Cerebellar nuclear complex (tissue), 1 donor: ENCODE measurements at places on chromosomes 12 and 14.

GRCh38 chr12:75000120-75000519 is 209.5 kb downstream of the KCNC2 start:
- DNase-seq, result no peak

GRCh38 chr12:103824845-103825244 is 16.2 kb downstream of the NT5DC3 start:
- no peak for DNase-seq

DNA sequence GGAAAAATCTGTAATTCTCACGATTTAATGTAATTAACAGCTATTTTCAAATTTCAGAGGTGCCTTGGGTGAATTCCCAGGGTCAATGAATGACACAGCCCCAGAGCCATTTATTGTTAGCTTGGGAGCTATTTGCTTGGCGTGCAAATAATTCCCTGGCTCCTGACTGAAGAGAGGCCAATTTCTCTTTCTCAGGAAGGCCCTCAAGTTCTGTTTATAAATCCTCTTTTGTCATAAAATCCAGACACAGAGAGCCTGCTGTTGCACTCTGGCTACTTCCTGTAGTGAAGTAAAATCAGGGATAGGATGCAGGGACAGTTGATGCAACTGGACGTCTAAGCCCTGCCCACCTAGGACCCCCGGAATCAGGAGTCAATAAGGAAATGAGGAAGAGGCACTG is 154.3 kb downstream of the TMX1 start:
- no peak for DNase-seq

DNA sequence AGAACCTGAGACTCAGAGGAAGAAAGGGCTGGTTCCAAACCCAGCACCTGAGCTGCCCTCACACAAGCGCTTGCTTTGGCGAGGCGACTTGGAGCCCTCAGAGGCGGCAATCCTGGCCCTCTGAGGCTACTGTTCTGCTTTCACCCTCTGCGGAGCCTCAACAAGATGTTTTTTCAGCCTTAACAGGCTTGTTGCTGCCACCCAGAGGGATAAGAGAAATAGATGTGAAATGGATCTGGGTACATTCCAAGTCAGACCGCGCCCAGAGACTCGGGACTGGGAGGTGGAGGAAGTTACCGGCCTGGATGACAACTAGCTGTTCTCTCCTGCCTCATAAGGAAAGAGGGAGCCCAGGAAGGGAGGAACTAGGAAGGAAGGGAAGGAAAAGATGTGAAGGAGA is 89.6 kb downstream of the TTC7B start:
- peak; percentile 65 for DNase-seq

DNA sequence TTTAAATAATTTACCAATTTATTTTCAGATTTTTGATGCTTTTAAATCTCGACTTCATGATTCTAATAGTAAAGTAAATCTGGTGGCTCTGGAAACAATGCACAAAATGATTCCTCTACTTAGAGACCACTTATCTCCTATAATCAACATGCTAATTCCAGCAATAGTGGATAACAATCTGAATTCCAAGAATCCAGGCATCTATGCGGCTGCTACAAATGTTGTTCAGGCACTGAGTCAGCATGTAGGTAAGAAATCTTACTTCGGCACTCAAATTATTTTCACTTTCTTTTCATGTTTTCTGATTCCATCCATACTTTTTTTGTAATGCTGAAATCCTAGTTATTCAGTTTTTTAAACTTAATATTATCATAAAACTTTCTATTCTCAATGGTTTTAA is 15.5 kb upstream of the PRPF39 start:
- no peak for DNase-seq

- DNase-seq, result no peak
Measured at GRCh38 chr14:70884595-70885342, 22.5 kb upstream of the PCNX1 start.

DNA sequence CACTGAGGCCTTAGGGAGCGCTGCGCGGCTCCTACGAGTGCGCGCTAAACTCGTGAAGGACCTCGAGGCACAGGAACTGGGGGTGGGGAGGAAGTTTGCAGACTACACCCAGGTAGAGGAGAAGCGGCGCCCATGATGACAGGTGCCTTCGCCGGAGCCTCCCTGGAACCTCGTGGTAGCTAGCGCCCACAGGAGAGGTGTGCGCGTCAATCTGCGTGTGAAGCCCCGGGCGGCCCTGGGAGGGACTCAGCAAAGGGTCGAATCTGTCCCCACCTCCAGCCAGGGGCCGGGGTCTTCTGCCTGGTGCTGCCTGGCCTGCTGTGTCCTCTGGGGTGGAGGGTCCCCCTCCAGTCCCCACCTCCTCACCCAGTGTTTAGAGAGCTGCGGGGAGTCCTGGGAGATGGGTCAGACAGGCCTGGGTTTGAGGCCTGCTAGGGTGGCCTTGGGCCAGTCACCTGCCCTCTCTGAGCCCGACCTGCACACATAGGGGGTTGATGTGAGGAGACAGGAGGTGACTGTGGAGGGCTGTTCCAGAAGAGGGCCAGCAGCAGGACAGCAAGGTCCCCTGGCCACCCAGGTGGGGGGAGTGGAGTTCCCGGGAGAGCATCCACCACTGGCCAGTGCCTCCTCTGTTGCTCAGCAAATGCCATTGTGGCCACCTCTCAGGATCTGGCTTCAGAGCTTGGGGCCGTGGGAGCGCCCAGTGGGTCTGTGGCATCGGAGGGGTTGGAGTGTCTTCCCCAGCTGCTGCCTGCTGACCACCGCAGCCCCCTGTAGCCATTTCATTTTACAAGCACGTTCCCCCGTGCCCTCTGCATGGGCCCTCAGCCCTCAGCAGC is 20.2 kb upstream of the KIF26A start:
- no peak for DNase-seq

GRCh38 chr12:79765157-79765556 is 74.4 kb upstream of the PAWR start:
- no peak for DNase-seq

GRCh38 chr12:119728444-119728745 is 60.5 kb downstream of the PRKAB1 start:
- DNase-seq, result peak; percentile 31

DNA sequence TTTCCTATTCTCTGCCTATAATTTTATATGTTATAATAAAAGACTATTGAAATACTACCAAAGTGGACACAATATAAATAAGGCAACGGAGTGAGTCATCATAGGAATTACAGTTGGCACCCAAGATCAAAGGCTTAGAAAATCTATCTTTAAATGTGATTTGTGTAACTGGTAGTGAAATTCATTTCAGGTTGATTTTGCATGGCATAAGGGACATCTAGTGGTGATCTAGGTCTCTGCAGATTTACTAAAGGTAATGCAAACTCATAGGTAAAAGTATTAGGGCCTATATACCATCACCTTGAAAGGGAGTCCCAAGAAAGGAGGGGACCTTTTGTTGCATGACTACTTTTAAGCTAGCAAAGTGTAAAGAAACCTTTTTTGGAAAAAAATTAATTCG is 527.2 kb downstream of the NRXN3 start:
- no peak for DNase-seq
